Fibroblast of the aortic adventitia (primary cell): ENCODE measurements at places on chromosomes 5 and 9.

GRCh38 chr5:181173027-181173419 lies 25.6 kb downstream of the OR2V2 start:
- DNase-seq, result no peak

DNA sequence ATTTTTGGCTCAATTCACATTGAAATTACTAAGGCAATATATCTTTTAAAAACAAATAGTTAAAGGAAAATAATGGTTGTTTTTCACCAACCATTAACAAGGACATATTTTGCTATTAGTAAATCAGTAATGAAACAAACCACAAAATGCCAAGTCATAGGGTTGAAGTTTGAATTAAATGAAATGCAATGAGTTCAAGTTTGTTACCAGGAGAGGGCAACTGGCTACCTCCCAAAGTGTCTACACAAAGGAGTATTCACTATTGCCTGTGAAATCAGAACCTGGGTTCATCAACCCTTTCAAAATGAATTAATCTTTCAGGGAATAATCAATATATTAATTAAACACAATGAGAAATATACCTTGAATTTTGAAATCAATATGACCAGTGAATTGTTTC lies 138.4 kb upstream of the DMRTA1 start:
- no peak for DNase-seq

DNA sequence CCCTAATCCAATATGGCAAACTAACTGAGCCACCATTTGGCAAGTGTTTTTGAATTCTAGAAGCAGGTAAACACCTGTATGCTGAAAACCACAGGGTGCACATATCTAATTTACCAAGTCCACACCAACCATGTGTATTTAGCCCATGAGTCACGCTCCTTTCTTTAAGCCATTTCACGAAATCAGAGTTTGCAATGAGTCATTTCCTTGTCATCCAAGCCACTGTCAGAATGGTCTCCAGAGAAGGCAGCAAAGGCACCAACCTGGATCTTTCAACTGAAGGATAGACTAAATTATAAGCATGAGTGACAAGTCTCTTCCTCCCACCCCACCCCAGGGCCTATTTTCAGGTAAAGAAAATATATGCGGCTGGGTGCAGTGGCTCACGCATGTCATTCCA lies 110.0 kb downstream of the PAX5 start:
- peak; percentile 73 for DNase-seq

- peak; percentile 38 for DNase-seq
Measured at GRCh38 chr9:124011460-124012301, at the start of gene LHX2. Gene LHX2 (plus strand): TSS chr9:124011768. CDS start chr9:124012349, 581 bp downstream.

DNA sequence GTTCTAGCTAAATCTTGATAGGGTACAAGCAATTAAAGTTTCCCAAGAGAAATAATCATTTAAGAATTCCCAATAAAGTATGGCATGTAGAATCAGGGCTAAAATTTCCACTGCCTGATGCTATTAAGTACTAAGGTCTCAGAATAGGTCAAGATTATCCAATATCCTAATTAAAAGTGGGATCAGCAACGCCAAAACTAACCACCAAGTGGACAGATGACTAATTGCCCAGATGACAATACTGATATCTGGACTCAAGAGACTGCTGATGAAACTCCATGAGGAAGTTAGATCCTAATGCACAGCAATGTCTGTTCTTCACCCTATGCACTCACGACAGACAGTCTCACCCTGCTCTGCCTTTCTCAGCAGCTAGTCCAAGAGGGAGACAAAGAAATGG lies 14.3 kb downstream of the DEPDC1B start:
- DNase-seq, result no peak

GRCh38 chr5:9187614-9188013 lies 358.3 kb downstream of the SEMA5A start:
- DNase-seq, result no peak

DNA sequence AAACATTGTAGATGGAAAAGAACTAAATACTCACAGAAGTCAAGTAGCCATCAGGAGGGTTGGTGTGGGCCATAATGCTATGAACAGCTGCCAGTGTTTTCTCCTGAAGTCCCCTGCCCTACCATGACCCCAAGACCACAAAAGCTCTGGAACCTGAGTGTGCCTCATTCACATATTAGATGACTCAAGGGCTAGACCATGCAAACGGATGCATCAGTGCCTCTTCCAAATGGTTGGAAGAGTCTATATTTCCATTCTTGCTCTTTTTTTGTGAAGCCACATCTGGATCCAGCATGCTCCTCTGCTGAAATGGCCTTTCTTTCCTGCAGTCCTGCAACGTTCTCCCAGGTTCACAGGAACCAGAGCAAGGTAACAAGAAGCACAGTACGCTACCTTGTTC lies 136.6 kb upstream of the EPB41L4A start:
- DNase-seq, result peak; percentile 20

GRCh38 chr5:159682623-159683022 lies 233.7 kb upstream of the ADRA1B start:
- peak; percentile 18 for DNase-seq

DNA sequence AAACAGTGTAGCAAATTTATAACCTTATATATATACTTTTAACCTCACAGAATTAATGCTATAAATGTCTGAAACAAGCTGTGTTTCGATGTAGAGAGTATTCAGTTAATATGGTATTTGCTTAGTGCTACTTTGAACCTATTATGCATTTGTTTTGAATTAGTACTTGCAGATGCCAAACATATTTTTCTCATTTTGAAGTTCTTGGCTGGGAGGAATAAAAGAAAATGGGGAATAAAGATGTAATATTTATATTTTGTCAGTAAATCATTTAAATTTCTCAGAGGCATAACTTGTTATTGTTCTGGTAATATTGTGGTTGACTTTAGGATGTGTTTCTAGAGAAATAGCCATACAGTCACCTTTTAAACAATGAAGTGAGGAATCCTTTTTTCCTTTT lies 175.9 kb upstream of the IZUMO3 start:
- no peak for DNase-seq

DNA sequence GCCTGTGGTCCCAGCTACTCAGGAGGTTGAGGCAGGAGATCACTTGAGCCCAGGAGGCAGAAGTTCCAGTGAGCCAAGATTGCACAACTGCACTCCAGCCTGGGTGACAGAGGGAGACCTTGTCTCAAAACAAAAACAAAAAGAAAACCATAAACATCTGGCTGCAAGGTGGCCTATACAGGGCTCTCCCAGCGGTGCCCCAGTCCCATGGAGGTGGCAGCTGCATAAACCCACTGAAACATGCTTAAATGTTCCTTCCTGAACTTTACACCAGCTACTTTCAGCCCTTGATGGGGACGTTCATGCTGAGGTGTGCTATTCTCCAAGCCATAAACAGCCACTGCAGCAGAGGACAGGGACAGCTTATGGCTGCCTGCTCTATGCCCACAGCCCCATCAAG lies 35.6 kb downstream of the DROSHA start:
- DNase-seq, result no peak

DNA sequence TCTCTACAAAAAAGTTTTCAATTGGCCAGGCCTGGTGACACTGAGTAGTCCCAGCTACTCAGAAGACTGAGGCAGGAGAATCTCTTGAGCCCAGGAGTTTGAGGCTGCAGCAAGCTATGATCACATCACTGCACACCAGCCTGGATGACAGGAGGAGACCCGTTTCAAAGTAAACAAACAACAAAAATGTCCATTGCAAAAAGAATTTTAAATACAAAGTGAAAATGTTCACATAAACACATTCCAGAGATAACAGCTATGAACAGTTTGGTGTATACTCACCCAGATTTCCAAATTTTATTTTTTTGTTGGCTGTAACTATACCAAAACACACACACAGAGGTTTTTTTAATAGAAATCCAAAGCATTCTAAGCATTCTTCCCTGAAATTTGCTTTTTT lies 39.8 kb downstream of the ADRA1B start:
- peak; percentile 16 for DNase-seq

DNA sequence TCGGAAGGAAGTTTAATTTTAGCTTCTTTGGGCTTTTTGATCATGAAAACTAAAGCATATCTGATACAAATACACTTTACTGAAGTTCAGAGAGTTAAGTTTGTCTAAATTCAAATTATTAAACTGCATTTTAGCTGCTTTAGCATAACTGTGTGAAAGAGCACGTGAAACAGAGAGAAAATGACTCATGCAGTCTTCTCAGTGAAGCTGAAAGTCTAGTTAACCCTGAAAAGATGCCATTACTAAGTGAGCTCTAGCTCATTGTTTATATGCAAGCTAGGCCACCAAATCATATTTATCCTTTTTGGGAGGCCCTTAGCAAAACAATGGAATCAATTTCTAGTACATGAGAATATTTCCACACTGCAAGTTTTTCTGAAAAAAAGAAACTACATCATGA lies 27.6 kb downstream of the TPD52L3 start:
- peak; percentile 68 for DNase-seq

GRCh38 chr9:127633216-127633862 lies 21.3 kb downstream of the STXBP1 start:
- no peak for DNase-seq

GRCh38 chr9:108803428-108804065 lies 52.2 kb downstream of the ACTL7B start:
- DNase-seq, result peak; percentile 14

DNA sequence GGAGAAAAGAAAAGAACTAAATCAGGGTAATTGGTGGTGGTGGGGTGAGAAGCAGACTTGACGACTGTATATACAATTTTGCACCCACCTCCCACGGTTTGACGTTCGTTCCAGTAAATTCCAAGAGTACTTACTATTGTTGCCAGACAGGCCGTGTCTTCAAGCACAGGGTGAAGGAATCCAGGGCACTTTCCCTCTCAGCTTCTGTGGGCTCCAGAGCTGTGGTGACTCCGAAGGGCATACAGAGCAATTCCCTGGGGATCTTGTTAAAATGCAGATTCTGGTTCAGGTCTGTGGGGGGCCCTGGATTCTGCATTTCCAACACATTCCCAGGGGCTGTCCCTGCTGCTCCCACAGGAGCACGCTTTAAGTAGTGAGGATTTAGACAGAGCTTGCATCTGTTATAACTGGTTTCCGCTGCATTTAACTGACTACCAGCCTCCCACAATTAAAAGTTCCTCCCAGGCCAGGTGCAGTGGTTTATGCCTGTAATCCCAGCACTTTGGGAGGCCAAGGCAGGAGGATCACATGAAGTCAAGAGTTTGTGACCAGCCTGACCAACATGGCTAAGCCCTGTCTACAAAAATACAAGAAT lies 49.3 kb upstream of the FANCC start:
- no peak for DNase-seq

DNA sequence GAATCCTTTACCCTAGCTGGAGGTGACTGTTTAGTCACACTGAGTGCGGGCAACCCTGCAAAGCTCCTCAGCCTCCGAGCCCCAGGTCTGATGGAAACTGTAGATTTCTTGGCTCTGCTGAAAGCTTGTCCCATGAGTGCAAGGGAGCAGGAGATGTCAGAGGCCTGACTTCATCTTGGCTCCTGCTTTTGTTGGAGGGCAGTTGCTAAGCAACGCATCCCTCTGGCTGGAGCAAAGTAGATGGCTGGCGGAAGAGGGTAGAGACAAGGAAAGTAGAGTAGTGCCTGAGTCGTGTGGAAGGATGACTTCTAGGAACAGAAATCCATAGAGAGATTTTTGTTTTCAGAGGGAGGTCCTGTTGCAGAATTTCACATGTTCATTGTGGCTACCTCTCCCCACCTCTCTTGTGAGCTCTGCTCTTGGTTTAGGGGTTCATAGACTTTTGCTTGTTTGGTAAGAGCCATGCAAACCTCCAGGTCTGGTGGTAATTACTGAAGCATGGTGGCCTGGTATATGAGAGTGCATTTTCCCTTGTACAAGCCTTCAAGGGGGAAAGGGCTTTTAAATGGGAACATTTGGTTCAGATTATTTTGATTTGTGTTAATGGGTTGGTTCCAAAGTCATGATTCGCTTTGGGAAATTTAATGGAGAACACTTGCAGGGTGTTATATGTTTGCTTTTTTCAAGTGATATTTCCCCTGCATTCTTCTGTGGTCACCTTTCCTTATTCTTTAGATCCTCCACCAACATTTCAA lies 71.5 kb downstream of the ARHGAP26 start:
- DNase-seq, result peak; percentile 85

DNA sequence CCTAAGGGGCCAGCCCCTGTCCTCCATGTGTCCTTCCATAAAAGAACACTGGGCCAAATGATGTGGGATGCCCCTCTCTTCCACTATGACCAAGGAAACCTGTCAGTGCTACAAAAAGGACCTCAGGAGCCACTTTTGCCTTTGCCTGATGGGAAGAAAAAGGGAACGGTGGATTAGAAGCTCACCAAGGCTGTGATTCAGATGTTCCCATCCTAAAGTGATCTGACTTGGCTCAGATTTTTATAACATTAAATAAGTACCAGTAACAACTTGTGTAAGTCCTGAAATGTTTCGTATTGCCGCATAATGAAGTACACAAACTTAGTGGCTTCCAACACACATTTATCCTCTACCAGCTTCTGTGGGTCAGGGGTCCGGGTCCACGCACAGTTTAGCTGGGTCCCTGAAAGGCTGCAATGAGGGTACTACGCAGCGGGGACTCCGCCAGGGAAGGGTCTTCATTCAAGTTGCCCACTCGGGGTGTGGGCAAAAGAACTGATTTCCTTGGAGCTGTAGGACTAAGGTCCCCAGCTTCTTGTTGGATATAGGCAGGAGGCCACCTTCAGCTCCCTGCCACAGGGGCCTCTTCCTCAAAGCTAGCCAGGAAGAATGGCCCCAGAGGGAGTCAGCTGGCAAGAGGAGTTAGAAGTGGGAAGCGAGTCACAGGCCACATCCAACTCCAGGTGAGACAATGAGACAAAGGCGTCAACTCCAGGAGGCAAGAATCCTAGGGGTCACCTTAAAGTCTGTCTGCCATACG lies 60.4 kb downstream of the RAPGEF1 start:
- DNase-seq, result no peak

DNA sequence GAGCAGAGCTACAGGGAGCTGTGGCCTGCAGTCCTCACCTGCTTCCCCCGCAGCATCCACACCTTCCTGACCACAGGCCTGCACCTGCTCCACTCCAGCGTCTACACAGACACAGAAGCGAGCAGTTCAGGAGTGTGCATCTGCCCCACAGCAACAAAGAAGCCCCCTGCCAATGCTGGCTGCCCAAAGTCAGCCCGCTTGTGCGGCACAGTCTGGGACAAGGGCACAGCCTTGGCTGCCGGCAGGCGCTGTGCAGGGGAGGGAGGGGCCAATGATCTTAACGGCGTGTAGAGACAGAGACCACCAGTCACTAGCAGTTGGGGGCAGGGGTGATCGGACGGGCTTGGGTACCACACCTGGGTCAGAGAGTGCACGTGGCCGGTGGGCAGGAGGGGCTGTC lies 6.6 kb downstream of the BRD9 start:
- DNase-seq, result no peak

DNA sequence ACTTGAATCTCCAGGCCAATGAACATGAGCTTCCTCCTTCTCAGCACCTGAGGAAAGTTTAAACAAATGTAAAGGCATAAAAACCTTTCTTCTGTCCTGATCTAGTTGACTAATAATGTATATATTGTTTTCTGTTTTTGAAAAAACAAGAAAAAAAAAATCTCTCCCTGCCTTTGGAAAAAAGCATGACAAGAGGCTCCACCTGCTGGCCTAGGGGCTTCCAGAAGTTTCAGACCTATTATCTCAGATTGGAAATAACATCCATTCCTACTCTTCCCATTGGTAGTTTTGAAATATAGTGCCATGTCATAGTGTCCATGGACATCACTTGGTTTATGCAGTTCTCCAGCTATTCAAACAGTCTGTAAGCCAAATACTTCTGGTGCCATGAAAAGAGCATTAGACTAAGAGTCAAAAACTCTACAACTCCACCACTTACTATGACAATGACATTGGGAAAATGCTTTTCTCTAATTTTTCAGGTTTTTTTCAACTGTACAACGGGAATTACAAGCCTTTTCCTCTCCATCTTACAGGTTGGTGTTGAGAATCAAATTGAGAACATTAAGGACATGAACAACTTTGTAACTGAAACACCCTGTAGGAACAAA lies 409.6 kb upstream of the MPDZ start:
- peak; percentile 59 for DNase-seq

- DNase-seq, result no peak
Measured at GRCh38 chr5:178489271-178489976, 100.8 kb downstream of the COL23A1 start.
